Naive B cell (primary cell): ENCODE measurements at places on chromosomes 4 and X.

GRCh38 chr4:15610855-15611254 lies 44.3 kb downstream of the FBXL5 start:
- DNase-seq = no peak

GRCh38 chrX:39705290-39705689 lies 392.5 kb downstream of the BCOR start:
- DNase-seq = no peak

DNA sequence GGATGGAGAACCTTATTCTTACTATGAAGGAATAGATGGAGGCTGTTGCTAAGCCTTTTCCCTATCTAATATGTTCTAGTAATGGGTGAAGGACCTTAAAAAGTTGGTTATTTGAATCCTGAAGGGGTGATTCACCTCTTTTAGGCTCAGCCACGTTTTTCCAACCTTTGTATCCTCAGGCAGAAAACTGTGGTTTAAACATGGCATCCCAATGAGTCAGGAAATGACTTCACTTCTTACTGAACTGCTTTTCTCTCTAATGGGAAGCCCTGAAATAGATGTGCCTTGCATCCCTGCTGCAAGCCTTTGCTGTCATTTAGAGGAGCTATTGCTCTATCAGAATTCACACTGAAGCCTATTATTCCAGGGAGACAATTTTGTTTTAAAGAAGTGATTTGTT lies 191.0 kb upstream of the ARX start:
- no peak for DNase-seq

DNA sequence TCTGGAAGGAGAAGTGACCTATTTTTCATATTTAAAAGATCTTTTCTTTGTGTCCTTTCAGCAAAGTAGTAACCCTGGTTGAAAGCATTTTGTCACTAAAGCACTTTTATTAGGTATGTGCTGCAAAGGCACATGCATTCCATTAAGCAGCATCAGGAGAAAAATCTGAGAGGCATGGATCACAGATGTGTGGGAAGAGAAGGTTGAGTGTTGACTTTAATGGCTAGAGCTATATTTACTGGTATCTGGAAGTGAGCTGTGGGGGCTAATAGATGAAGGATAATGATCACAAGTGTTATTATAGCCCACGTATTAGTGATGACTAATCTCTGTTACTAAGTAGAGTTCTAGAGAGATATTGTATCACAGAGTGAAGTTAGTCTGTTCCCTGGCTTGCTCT lies 1520.7 kb downstream of the ARAP2 start:
- DNase-seq = no peak

GRCh38 chrX:107107459-107107858 lies 11.2 kb downstream of the RBM41 start:
- no peak for DNase-seq

DNA sequence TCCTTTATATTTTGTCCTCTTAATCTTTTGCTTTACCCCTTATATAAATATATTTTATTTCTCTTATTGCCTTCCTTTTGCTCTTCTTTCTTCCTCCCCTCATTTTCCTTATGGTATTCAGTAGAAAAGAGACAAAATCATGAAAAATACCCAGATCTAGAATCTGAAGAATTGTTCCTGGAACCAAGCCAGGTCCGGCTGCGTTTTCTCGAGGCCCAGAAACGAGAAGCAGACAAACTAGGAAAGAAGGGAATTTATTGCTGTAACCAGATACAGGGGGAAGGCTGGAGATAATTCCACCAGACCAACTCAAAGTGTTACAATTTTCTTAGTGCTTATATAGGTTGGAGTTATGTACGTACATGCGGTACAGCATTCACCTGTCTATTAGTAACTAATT lies 328.7 kb downstream of the GABRG1 start:
- no peak for DNase-seq

DNA sequence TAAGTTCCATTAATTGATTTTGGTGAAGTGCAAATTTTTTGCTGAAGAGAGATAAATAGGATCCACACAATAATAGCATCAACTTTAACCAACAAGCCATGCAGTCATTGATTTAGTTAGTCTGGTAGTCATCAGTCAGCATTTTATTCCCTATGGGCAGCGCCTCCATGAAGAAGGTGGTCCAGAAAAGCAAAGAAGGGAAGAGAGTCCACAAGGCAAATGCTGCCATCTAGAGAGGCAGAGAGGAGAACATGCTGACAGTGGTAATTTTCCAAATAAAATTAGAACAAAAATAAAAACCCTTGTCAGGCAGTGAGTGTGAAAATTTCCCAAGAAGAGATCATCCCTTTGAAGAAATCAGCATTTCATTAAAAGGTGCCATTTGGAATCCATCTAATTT lies 366.7 kb upstream of the FAM241A start:
- no peak for DNase-seq

DNA sequence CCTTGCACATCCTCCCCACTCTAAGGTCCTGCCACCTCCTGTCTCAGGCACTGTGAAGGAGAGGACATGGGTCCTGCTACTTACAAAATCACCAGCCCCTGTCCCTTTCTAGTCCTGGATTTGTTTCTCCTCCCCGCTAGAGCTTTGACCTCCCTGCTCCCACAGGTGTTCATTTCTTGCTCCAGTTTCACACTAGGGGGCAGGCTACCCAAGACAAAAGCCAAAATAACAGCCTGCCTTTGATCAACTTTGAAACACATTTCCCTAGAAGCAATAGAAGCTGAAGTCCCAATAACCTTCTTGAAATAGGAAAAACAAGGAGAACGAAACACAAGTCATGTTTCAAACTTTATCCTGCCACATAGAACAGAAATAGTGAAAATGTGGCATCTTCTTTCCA lies 164.4 kb downstream of the QDPR start:
- DNase-seq = no peak

DNA sequence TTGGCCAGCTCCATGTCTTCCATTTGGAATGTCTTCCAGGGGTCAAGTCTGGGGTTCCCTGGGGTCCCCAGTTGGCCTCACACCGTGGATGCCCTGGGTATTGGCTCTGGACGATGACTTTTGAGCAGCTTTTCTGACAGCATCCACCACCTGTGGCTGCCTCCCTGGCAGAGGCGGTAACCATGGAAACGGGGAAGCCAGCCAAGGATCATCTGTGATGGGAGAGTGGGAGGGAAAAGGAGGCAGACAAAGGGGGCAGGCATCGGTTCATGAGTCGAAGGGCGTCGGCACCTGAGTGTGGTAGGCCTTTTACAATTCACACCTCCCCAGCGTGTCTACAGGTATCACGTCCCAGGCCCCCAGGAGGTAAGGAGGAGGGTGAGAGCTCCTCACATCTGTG lies 152.2 kb downstream of the ASMT start:
- DNase-seq = no peak

DNA sequence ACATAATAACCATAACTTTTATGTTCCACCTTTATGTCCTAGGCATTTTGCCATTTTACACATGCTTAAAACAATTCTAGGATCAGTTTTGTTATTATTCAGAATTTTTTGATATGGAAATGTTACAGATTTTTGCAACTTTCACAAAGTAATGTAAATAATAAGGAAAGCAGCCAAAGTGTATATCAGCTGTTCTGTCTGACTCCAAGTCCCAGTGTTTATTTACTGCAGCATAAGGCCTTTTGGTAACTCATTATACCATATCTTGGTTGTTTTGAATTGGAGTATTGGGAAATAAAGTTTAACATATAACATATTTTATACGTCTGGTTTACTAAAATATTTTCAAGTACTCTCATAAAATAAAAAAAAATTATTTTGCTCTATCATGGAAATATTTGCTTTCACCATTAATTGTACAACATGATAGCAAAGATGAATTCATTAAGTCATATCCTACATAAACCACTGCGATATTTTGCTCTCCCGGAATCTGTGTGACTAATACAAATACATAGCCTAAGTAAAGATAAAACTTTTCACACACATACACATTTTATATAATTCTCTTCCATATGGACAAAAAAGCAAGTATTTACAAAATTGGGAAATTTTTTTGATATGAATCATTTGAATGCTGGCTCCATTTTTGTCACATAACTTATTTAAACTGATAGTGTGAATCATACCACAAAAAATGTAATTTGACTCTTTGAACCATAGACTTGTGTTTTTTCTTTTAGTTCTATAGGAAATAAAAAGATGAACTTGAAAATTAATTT lies 399.0 kb downstream of the PABPC4L start:
- no peak for DNase-seq

DNA sequence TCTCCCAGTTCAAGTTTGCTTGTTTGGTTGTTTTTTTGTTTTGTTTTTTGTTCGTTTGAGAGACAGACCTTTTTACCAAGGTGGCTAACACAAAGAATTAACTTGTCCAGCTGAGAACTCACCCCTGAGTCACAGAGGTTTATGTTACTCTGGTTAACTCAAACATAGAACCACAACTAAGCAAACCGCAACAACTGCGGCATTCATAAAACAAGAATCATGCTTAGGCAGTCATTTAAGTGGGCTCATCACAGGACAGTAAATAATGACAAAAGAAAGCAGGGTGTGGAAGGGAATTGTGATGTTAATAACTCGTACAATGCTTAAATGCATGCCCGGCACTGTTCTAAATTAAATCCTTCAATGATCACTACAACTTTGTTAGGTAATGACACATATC lies 24.7 kb upstream of the IL13RA1 start:
- no peak for DNase-seq

DNA sequence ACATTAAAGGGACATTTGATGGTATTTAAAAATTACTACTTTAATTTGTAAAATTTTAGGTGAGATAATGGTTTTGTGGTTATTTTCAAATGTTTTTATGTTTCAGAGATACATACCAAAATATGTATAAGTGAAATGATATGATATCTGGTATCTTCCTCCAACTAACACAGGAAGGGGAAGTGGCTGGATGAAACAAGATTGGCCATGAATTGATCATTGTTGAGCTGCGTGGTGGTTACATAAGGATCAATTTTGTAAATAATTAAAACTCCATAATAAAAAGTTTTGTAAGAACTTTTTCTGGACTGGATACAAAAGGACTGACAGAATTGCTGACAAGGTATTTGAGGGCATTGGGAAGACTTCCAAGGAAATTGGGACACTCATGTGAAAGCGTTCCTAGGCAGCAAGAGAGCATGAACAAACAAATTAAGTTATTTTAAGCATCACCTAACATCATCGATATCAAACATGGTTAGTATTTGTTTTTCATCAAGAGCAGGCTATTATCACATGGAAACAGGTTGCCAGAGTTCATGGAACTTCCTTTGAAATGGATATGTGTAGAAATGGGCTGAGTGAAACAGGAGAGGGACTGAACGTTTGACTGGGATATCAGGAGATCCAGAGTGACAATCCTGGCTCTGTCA lies 4.4 kb upstream of the PGM2 start:
- no peak for DNase-seq

GRCh38 chr4:169295822-169296221 lies 25.1 kb upstream of the SH3RF1 start:
- DNase-seq = no peak

DNA sequence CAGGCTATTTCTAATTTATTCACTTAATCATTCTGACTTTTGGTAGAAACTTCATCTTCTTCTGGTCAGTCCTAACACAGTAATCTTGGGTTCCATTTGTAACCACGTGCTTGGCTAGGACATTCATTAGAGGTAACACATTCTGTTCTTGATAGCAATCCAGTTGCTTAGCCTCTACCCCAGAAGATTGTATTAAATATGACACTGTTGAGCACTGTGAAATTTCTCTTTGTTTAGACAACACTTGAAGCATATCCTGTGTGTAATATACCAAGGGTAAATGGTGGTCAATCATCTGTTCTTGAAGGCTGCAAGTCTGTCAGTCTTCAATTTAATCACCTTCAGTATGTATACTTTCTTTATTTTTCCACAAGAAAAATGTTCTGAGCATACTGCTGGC lies 523.0 kb downstream of the ANKRD50 start:
- no peak for DNase-seq

DNA sequence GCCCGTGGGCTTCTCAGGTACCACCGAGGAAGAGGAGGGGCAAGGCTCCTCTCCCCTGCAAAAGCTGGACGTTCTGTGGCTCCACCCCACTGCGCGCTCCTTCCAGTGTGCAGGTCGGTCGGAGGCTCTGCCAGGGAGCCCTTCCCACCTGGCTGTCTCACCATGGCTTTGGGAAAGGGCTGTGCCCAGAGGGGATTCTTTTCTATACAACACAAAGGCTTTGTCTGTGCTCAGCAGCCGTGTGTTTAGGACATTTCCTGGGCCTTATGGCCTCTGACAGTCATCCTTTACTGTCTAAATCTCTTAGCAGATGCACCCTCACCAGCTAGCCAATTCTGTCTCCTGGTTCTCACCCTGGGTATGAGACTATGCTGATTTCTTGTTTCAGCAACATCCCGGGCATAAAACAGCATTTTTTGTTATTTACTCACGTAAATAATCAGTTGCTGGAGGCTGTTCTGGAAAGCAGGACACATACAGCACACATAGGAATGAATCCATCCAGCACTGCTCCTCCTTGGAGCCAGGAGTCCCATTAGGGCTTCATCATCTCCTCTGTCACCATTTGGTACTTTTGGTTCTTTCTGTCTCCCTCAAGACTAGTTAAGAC lies 20.4 kb upstream of the ATXN3L start:
- no peak for DNase-seq

GRCh38 chr4:147855571-147856009 lies 123.7 kb downstream of the ARHGAP10 start:
- no peak for DNase-seq

DNA sequence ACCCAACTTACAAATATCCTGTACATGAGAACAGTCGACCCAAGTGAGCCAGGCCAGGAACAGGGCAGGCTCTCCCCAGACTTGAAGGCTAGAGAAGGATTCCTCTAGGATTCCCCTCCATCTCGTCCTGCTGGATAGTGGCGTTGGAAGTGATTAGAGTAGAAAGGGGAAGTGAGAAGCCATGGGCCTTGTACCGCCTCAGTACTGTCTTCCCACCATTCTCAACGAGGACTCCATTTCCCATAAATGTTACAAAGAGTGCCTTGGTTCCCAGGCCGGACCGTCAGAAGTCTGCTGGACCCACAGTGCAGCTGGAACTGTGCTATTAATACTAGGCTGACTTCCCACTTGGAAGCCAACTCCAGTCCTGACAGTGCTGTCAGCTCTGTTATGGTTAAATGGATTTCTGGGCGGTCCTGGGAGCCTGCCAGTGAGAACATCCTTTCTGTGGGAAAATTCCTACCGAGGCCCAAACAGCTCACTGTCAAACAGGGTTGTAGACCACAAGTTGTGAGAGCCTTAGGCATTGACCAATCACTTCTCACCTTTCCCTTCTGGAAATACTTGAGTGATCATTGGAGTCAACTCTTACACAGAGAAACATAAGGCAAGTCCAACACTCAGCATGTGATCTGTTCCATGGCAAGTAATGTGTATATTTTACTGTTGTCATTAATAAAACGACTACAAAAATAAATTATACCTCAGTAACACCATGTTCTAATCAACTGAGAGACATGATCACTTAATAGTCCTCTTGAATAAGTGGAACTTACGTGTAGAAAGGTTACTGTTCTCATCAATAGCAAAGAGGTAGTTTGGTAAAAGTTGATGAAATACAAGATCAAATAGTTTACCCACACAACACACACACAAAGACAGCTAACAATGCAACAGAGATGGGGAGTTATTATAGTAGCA lies 58.4 kb downstream of the AMELX start:
- no peak for DNase-seq
